ENCODE measurements at places on chromosomes 3 and 15. TPM values are rescaled to one million over a fixed set of nuclear protein-coding genes. Genes with fewer than 3 reads are reported as not detected.

Gene RASGRP1
- total RNA-seq: 3.1 TPM

DNA sequence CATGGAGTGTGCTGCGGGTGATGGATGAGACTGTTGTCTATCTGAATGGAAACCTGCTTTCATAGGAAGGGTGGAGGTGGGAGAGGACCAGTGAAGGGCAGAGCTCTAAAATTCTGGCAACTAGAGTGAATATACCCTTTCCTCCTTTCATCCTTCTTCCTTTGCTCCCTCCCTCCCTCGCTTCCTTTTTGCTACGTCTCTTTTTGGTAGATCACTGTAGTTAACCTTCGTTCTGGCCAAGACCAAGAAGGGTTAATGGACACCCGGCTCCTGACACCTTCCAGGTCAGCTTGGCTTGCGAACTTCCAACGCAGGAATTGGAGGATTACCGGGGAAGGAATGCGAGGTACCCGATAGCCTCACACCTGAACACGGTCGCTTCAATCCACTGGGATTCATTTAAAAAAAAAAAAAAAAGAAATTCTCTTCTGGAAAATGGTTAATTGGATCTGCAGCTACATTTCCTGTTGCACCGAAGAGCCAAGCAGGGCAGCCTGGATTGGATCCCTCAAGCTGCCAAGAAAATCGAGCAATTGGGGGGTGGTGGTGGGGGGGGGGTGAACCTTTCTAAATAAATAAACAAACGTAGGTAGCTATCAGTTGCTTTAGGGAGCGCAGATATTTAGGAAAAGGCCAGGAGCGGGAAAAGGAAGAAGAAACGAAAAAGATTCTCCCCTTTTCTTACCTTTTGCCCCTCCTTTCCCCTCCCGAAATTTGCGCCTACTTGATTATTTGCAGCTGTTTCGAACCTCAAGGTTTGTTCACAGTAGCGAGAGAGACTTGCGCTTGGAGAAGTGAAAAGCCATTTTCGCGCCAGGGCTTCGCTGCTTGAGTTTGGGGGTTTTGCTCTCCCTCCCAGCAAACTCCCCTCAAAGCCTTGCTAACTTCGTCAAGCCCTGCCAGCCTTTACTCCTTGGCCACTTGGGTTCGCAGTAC, 9.5 kb upstream of the NR2F2 start:
- no peak for DNase-seq

- peak; percentile 96 for DNase-seq
Measured at GRCh38 chr3:15646851-15647511, 45.4 kb downstream of the BTD start.

Gene ELL3
- total RNA-seq: 1.3 TPM

DNA sequence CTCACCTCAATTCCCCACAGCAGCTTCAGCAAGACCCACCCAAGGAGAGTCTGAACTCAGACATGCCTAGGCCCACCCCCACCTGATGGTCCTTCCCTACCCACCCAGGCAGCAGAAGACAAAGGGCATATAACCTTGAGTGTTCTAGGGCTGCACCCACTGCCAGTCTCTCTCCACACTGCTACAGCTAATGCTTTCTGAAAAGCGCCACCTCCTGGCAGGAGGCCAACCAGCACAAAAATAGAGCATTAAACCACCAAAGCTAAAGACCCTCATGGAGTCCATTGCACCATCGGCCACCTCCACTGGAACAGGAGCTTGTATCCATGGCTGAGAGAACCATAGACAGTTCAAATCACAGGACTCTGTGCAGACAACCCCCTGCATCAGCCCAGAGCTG, 11.3 kb upstream of the RPL39L start:
- DNase-seq: no peak

DNA sequence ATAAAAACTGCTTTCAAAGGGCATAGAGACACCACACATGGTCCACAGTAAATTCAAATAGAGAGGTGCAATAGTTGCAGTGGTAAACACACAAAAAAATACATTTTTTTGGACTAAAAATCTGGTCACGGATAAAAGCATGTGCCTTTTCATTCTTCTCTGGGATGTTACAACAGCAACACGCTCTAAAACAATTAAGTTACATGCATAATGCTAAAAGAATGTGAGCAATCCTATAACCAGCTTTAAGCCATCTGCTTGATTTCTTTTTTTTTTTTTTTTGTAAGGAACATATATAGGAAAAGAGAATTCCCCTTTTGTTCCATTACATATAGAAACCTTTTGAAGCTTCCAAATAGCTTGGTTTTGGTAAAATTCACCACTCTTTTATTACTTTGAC, 20.0 kb downstream of the WNT5A start:
- DNase-seq: no peak

- no peak for DNase-seq
Measured at GRCh38 chr3:100164743-100165142, 50.4 kb upstream of the FILIP1L start.

Gene THSD4
- total RNA-seq: 19.6 TPM

GRCh38 chr15:53559364-53560277, 199.8 kb downstream of the WDR72 start:
- DNase-seq: peak; percentile 9

DNA sequence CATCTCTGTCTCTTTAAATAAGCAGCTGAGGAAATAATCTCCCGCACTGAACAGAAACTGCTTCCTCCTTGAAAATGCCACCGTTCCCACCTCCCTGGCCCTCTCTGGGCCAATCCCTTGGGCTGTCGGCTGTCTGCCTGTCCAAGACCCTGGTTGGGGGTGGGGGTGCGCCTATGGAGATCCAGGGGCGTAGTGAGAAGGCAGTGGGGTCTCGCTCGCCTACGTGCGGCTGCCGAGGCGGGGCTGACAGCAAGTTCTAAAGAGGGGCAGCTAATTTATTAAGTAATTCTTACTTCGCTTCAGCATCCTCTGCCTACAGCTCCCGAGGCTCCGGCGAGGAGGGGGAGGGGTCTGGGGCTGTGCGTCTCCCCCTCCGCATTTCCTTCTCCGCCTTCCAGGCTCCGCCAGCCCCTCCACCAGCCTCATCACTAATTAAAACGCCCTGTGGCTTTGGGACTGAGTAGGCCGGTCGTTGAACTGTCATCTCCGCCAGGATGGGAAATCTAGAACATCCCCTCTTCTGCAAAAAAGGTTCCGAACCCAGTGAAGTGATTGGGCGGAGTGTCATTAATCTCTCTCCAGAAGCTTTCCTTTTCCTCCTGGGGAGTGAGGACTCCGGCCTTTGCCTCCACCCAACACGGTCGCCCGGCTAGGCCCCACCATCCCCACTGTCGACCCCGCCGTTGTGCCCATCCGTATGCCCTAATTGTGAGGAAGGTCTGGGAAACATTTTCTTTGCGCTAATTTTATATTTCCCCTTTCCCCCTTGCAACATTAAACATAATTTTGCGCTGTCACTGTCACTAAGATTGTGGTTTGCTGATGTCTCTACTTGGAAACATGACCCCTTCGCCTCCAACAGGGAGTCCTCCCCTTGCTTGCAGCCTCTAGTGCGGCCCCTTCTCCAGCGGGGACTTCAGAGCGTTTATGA, 16.9 kb downstream of the NR2F2 start:
- no peak for DNase-seq

- DNase-seq: peak; percentile 61
Measured at GRCh38 chr3:177150970-177151627, 46.2 kb downstream of the TBL1XR1 start.

- no peak for DNase-seq
Measured at GRCh38 chr15:78301828-78302227, 2.4 kb upstream of the SKIC8 start.

DNA sequence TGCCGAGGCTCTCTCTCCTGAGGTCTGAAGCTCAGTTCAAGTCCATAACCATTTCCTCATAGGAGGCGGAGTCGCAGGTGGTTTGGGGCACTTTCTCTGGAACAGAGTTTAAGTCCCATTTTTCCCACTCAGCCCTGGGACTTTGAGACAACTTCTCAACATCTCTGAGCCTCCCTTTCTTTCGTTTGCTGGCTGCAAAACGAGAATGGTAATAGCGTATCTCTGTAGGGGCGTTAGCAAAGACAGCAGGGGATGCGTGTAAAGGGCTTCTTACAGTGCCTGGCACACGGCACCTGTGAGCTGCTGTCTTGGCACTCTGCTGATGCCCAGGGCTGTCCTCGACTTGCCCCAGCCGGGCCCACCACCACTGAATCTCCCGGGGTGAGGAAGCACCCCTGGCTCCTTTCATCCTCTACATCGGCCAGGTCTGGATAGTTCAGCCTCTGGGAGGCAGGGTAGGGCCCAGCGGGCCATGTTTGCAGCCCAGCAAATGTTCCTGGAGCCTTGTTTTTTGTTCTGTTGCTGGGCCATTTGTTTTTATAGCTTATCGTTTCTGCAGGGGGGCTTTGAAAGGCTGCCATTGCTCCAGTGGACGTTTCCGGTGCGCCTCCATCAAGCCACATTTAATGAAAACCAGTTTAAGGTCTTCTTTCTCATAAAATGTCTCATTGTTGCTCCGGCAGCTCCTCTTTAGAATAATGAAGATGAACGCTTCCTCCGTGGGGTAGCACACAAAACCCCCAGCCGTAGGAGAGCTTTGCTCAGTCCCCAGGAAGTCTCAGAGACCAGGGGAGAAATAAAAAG, 60.0 kb upstream of the WNT5A start:
- DNase-seq: no peak

DNA sequence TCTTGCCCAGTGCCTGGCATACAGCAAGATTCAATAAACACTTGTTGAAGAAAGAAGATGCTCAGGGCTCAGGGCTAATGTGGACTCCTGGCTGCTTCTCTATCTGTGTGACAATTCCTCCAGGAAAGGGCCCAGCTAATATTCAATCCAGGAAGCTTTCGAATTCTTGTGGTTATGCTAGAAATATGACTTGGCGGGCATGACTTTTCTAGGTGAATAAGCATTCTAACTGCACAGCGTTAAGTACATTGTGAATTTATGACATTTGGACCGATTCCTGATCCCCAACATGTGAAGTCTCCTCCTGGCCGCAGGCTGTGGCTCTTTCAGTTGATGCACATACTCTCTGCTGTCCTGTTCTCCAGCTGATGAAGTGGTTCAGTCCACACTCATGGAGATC, 117.0 kb downstream of the IMPG2 start:
- no peak for DNase-seq

GRCh38 chr3:64677961-64678716, 9.7 kb downstream of the ADAMTS9 start:
- DNase-seq: no peak

Gene PAQR9
- 0.48 TPM for total RNA-seq

DNA sequence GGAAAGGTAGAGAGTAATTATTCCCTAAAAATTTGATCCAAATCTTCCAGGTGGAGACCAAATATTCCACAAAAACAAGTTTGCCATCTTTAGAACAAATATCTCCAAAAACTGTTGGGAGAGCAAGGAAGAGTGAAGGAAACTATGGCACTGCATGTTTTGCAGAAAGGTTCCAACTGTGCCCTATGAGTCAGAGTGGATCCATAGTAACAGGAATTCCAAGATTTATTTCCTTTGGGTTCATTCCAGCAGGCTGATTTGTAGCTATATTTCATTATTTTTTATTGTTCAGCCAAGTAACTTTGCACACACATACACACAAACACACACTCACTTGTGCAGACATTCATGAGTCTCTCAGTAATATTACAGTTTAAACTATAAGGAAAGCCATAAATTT, 459.7 kb upstream of the EPHA6 start:
- DNase-seq: no peak

GRCh38 chr15:53808058-53808706, 48.7 kb upstream of the WDR72 start:
- no peak for DNase-seq

Gene SAMD7
- total RNA-seq: not detected

- DNase-seq: peak; percentile 69
Measured at GRCh38 chr15:66481107-66481856, 16.3 kb downstream of the SNAPC5 start.

Gene ZNF770
- 45.9 TPM for total RNA-seq

DNA sequence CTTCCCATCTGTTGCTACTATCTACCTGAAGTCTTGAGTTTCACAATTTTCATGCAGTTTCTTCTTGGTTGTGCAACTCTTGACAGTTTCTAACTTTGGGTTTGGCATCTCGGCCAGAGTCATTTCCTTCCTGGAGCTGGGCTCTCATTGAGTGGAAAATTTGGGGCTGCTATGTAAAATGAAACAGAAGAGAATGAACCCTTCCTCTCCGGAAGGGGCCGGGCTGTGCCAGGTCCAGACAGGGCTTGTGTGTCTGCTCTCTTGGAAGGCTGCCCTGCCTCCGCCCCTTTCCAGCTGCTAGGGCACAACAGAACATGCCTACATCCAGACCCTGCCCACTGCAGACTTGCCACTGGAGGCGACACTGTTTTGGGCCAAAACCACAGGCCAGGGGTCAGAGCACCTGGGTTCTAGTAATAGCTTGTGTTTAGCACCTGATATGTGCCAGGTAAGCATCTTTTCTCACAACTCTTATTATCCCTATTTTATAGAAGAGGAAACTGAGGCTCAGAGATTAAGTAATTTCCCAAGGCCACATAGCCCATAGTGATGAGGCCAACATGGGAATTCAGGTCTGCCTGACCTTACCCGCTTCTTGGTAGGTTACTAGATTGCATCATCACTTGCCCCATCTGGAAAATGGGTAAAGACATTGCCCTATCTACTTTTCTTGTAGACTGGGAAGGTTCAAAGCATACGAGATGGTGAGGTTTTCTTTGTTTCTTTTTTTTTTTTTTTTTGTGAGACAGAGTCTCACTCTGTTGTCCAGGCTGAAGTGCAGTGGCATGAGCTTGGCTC, 25.0 kb downstream of the IRAK2 start:
- DNase-seq: no peak

Gene CPNE9
- total RNA-seq: 0.27 TPM

Gene RGMA
- 1.0 TPM for total RNA-seq

DNA sequence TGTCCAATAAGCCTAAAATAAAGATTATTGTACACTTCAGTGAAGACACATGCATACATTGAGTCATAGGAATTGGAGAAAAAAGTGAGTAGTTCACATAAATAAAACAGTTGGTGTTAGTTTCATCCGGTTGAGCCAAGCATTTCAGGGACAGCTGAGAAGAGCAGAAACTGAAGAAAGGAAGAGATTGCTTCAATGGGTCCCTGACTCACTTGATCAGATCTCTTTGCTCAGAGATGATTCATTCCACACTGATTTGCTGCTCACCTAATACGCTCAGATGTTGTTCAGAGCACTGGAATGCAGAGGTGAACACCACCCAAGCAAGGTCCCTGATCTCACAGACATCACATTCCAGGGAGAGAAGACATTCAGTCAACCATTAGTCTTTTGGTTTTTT, 93.7 kb downstream of the RAD18 start:
- peak; percentile 100 for DNase-seq

Gene FOXB1
- 0.55 TPM for total RNA-seq

DNA sequence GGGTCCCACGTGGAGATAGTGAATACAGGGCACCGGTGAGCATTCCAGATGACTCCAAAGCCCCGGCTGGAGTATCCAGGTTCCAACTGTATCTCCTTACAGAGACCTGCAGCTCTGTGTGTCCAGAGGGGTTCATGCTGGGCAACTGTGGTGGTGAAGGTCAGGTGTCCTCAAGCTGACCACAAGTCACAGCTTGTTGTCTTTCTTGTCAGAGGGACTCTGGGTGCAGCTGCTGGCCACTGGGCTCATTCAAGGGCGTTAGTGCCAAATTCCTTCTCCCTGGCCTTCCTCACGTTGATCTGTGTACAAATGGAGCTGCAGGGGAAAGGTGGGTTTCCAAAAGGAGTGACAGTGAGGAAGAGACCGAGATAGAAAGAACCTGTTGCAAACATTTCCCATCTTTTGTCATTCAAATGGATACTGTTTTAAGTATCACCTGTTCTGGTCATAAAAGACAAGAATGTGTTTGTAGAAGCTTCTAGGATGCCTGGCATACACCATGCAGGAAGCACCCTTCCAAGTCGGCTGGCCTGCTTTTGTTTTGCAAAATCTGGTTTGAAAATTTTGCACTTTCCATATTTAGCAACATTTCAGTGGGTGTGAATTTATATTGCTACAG, 52.5 kb downstream of the CEMIP start:
- DNase-seq: no peak
